ENCODE measurements at places on chromosomes 13 and 19. TPM values are rescaled to one million over a fixed set of nuclear protein-coding genes. Genes with fewer than 3 reads are reported as not detected.

COG6 gene
- 29.5 TPM for total RNA-seq

MZT1 gene
- 55.6 TPM for total RNA-seq

FGF9 gene
- total RNA-seq = not detected

CD209 gene
- not detected for total RNA-seq

CNFN gene
- total RNA-seq = not detected

ZNF829 gene
- 5.5 TPM for total RNA-seq

ZNF69 gene
- total RNA-seq = 8.8 TPM

FUT2 gene
- total RNA-seq = not detected

ZNF675 gene
- 16.3 TPM for total RNA-seq

ZNF841 gene
- 25.0 TPM for total RNA-seq

DHDH gene
- total RNA-seq = not detected

RASGRP4 gene
- not detected for total RNA-seq

TMEM238 gene
- 0.32 TPM for total RNA-seq

GGN gene
- total RNA-seq = 1.3 TPM

BEST2 gene
- 0.45 TPM for total RNA-seq

GTF2F2 gene
- 66.6 TPM for total RNA-seq

Data from LHCN-M2 (cell line).